ENCODE measurements at places on chromosomes 3 and 15. TPM values are rescaled to one million over a fixed set of nuclear protein-coding genes. Genes with fewer than 3 reads are reported as not detected.

- DNase-seq, result no peak
Observed at GRCh38 chr3:155869691-155870090, 759 bp upstream of the GMPS start.

Gene UTS2B
- not detected for total RNA-seq

GRCh38 chr15:101159096-101159935 is 92.5 kb downstream of the CHSY1 start:
- DNase-seq, result peak; percentile 63

DNA sequence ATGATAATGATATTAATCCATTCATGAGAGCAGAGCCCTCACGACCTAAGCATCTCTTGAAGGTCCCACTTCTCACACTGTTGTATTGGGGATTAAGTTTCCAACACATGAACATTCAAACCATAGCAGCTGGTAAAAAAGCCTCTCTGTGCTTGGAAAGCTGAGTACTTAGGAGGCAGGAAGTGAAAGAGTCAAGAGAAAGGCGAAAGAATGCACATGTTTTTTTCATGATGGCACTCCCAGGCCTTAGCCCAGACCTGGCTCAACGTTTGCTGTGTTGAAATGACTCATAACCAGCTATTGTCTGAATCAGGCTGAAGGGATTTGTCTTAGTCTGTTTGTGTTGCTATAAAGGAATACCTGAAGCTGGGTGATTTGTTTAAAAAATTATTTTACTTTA is 84.4 kb upstream of the RGMA start:
- DNase-seq, result no peak

DNA sequence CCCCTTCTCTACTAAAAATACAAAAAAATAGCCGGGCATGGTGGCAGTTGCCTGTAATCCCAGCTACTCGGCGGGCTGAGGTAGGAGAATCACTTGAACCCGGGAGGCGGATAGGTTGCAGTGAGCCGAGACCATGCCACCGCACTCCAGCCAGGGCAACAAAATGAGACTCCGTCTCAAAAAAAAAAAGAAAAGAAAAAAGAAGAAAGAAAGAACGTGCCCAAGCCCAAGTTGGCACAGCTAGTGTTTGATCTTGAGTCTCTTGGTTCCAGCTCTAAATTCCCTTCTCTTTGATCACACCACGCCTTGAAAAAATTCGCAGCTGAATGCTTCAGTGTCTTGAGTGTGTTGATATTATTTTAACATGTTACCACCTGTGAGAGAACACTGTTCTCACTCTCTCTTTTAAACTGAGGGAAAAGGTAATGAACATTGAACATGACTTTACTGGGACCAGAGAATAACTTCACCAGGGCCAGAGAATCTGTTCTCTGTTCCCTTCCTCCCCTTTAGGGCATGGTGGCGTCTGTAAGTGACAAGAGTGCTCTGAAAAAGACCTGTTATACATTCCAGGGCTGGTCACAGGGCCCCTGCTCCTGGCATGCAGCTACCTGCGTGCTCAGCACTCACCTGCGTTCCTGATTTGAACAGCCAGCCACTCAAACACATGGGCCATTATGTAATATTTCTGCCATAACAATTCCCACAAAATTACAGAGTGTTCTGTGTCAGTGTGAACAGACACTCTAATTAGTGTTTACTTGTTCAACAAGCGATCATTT is 19.0 kb downstream of the SLCO3A1 start:
- no peak for DNase-seq

Gene ZNF774
- total RNA-seq, result 0.95 TPM

Gene SLC12A8
- total RNA-seq, result 1.1 TPM

DNA sequence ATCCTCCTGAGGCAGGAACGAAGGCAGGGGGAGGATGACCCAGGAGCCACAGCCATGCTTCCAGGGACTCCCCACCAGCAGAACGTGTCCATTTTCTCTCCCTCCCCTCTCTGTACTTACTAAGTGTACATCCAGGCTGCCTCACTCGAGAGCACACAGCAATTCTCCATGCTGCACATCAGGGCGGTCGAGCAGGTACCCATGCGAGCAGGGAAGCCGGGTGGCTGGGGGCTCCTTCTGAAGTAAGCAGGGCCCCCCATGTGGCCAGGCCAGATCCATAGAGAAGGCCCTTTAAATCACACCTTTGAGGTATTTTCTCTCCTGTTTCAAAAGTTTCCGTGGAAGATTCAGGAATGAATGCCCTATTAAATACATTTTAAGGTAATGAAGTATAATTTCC is 41.2 kb upstream of the SLC6A11 start:
- DNase-seq, result no peak

Gene GABRB3
- not detected for total RNA-seq

DNA sequence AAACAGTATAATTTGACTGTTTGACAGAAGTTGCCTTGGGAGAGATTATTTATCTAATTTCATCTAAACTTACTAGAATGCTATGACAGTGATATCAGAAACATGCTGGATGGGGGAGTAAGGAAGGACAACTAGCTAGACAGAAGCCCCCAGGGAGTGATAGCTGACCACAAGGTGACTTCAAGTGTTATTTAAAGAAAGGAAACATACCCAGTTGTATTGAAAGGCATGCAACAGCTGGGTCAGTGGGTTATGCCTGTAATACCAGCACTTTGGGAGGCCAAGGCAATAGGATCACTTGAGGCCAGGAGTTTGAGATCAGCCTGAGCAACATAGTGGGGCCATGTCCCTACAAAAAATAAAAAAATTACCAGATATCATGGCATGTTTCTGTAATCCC is 69.6 kb downstream of the SLC49A4 start:
- no peak for DNase-seq

DNA sequence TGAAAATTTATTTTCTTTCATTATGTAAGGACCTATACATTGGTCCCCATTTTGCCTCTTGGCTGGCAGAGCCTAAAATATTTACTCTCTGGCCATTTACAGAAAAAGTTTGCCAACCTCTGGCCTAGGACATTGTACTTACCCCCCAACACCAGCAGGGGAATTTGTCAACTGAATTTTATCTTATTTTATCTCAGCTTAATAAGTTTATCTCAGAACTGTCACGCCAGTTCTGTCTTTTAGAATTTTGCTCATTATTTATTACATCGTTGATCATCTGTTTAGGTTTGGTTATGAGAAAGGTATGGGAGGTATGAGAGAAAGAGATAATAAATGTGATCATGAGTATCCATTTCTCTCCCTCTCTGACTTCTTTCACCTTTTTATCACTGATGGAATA is 38.3 kb downstream of the CHD2 start:
- no peak for DNase-seq

Gene CHMP2B
- total RNA-seq, result 24.9 TPM

DNA sequence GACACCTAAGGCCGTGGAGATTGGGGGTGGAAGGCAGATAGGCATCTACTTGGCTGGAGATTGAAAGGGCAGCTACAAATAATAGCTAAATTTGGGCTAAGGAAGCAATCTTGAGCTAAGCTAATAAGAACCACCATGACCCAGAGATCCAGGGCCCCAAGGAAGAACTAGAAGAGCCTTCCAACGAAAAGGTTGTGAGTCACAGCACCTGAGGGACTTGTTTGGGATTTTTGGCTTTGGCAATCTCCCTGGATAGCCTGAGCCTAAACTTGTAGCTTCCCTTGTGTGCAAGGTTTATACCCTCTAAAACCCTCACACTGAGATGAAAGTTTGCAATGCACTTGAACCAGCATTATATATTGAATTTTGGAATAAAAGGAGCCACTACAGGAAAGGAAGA is 364.0 kb upstream of the IL12A start:
- DNase-seq, result no peak

Gene STRIT1
- total RNA-seq, result not detected

Gene RBP2
- total RNA-seq, result not detected

- no peak for DNase-seq
Observed at GRCh38 chr3:158339638-158340037, 229.7 kb downstream of the RSRC1 start.

- no peak for DNase-seq
Observed at GRCh38 chr3:56751056-56751707, 50.6 kb downstream of the ARHGEF3 start.

- no peak for DNase-seq
Observed at GRCh38 chr15:75830910-75831805, 12.1 kb upstream of the UBE2Q2 start.

- DNase-seq, result no peak
Observed at GRCh38 chr15:66815318-66815717, 113.3 kb downstream of the SMAD6 start.

DNA sequence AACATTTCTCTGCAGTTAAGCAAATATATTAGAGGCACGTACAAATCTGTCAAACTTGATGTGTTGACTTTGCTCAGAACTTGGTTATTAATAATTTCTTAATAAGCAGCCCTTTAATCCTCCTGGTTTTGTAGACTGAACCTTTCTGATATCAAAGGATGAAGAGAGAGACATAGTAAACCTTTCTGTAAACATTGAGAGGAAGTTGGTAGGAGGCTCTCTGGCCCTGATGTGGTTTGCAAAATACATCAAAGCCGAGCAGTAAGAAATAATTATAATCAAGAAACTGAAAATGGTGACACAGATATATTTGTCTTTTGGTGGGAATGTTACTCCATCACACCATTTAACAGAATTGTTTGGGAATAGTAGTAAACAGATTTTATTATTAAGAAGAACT is 111.9 kb downstream of the OXSM start:
- DNase-seq, result no peak

- DNase-seq, result no peak
Observed at GRCh38 chr15:47870956-47871625, 153.8 kb downstream of the SEMA6D start.

Gene UBL7
- 43.0 TPM for total RNA-seq

Gene CD200R1
- 1.1 TPM for total RNA-seq

GRCh38 chr3:45544024-45544716 is 50.4 kb upstream of the LIMD1 start:
- no peak for DNase-seq

- no peak for DNase-seq
Observed at GRCh38 chr15:42665827-42666226, 71.1 kb downstream of the CDAN1 start.

Gene CPEB1
- 0.10 TPM for total RNA-seq

GRCh38 chr3:138608322-138609135 is at the start of gene FAIM:
Gene FAIM (plus strand): TSS chr3:138608771. CDS start chr3:138619727, 10,956 bp downstream.
- peak; percentile 64 for DNase-seq

GRCh38 chr15:88716543-88717381 is 77.9 kb downstream of the ISG20 start:
- DNase-seq, result no peak

- DNase-seq, result peak; percentile 78
Observed at GRCh38 chr3:9352917-9353752, 9.7 kb upstream of the THUMPD3 start.

- DNase-seq, result no peak
Observed at GRCh38 chr3:53510508-53510907, 16.1 kb downstream of the CACNA1D start.

DNA sequence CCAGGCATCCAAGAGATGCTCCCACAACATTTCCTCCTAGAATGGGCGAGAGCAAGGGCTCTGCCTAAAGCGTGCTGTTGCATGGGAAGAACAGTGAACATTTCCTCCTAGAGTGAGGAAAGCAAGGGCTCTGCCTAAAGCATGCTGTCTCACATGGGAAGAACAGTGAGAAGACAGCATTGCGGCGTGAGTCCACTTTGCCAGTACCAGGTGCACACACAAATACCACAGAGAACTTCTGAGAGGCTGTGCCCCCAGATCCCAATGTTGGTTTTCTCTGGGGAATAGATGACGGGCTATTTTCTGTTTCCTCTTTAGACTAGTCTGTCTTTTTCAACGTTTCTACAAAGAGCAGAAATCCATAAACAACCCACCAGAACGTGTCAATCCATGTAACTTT is 142.9 kb downstream of the LRRK1 start:
- no peak for DNase-seq

Gene POTEB3
- total RNA-seq, result not detected

DNA sequence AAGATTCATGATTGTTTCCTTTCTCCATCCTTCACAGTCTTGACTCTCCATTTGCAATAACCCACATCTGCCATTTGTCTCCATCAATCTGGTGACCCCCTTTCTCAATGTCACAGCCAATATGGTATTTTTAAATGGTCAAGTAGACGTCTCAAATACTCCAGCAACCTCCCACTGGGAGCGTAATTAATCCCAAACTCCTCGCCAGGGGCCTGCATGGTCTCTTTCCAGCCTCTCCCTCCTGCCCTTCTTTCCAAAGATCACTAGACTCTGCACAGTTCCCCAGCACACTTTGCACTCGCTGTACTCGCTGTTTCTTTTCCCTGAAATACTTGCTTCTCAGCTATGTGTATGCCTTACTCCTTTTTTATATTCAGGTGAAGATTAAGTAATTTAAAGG is 115.3 kb downstream of the PLCH1 start:
- DNase-seq, result no peak

GRCh38 chr3:106805625-106806024 is 571.6 kb upstream of the CCDC54 start:
- DNase-seq, result no peak

Gene ANKRD34C
- total RNA-seq, result not detected

GRCh38 chr15:85837881-85838280 is 43.2 kb upstream of the KLHL25 start:
- no peak for DNase-seq

- DNase-seq, result no peak
Observed at GRCh38 chr15:100254285-100254684, 87.5 kb downstream of the ADAMTS17 start.

Gene LTK
- total RNA-seq, result not detected

DNA sequence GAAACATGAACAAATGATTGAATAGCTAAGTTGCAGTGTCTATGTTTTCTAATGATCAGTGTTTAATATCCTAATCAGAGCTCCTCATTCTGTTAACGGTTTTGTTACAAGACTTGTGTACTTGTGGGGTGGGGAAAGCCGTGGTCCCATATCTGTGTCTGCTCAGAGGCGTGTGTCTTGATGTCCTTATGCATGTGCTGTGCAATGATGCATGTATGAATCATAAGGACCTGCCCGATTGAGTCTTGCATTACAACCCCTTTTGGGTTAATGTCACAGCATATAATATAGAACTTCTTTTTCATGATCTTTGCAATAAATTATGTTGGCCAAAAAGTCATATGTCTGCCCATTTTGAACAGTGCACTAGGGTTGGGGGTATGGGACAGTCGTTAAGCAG is 233.4 kb downstream of the ITPR1 start:
- DNase-seq, result no peak

- DNase-seq, result no peak
Observed at GRCh38 chr3:40294434-40294833, 15.1 kb upstream of the EIF1B start.

GRCh38 chr15:70060993-70061305 is 36.8 kb downstream of the TLE3 start:
- no peak for DNase-seq

GRCh38 chr3:166071831-166072230 is 234.6 kb upstream of the BCHE start:
- no peak for DNase-seq

- DNase-seq, result no peak
Observed at GRCh38 chr3:172142051-172142863, 102.9 kb downstream of the FNDC3B start.

Gene AMOTL2
- total RNA-seq, result 0.31 TPM

DNA sequence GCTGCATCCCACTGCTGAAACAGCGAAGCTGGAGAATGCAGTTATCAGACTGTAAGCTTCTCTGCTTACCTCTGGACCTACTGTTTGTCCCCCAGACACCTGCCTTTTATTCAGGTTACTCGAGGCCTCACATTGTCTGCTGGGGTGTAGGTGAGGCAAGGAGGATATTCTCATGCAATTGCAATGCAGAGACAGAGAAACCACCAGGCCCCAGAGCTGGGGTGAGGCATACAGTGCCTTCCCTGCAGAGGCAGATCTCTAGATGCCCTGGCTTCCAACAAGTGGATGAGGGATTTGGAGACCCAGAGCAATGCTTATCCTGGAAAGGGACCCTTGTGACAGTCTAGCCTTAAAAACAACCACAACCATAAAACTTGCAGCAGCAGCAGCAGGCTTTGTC is 263.4 kb upstream of the ST8SIA2 start:
- no peak for DNase-seq

Data from activated naive CD4-positive, alpha-beta T cell treated with anti-CD3 and anti-CD28 coated beads for 36 hours (primary cell).